ENCODE measurements at places on chromosomes 3 and 15.

DNA sequence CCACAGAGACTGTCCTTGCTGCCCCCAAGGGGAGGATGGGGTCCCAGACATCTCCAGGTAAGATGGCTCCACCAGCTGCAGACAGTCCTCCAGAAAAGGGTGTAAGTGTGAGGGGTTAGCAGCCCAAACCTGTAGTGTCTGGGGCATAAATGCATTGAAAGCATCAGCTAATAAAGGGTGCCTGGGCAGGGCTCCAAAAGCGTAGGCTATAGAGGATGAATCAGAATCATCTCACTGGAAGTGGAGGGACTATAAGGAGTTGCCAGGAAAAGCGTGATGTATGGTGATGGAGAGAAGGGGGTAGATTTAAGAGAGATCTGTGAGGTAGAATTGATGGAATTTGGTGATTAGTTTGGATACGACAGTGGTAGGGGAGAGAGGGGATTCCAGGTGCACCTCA is 79.9 kb upstream of the ONECUT1 start:
- DNase-seq: no peak

GRCh38 chr15:28977377-28978010 is 91.7 kb downstream of the APBA2 start:
- DNase-seq: peak; percentile 28

GRCh38 chr15:44132057-44132456 is 63.0 kb downstream of the FRMD5 start:
- DNase-seq: no peak

GRCh38 chr3:67657192-67657591 is 2.8 kb upstream of the SUCLG2 start:
- DNase-seq: peak; percentile 73

GRCh38 chr15:32028921-32029320 is 1.4 kb upstream of the CHRNA7 start:
- no peak for DNase-seq

DNA sequence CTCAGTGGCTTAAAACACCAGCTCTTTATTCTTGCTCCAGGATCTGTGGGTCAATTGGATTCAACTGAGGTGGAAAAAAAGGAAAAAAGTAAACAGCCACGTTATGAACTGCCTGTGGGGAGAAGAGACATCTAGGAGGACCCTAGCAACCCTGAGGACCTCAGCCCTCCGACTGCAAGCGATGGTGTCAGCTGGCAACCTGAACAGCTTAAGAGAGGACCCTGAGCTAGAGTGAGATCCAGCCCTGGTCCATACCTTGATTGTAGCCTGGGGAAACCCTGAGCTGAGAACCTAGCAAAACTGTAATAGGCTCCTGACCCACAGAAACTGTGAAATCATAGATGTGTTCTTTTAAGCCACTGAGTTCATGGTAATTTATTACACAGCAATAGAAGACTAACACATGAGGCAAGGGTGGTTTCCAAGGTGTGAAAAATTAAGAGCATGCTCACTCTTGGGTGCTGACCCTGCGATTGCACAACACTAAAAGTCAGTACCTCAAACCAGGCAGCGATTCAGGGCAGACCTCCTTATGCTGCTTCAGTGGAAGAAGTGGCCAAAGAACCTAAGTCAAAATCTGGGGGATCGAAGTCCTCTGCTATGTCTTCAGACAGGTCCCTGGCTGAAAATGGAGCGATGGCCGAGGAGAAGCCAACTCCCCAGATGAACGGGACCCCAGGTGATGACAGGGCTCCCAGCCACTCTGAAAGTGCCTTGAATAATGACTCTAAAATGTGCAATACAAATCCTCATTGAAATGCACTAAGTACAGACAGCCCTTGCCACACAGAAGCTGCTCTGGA is 57.7 kb downstream of the GASK1A start:
- DNase-seq: no peak

- no peak for DNase-seq
These were observed 73.0 kb downstream of the ATP1B3 start for GRCh38 chr3:141949399-141949798.

Data from MV-4-11 (cell line).